ENCODE measurements at places on chromosomes 11 and 22.
A peak's percentile ranks its signal among the peaks of the same experiment; 100 is the strongest.

GRCh38 chr11:95762534-95762933 is 27.0 kb downstream of the FAM76B start:
- no peak for DNase-seq

DNA sequence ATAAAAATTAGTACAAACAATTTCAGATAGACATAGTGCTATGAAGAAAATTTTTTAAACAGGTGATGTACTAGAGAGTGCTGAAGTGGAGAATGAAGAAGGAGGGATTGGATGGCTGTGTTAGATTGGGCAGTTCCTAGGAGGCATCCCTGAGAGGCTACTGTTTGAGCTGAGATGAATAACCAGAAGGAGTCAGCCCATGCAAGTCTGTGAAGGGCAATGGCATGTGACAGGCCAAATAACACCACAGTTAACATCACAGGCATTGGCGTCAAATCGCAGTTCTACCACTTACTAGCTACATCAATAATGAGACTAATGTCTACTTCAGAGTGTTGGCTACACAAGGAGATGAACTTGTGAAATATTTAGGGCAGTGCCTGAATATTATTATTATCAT is 35.4 kb downstream of the HORMAD2 start:
- DNase-seq = no peak

DNA sequence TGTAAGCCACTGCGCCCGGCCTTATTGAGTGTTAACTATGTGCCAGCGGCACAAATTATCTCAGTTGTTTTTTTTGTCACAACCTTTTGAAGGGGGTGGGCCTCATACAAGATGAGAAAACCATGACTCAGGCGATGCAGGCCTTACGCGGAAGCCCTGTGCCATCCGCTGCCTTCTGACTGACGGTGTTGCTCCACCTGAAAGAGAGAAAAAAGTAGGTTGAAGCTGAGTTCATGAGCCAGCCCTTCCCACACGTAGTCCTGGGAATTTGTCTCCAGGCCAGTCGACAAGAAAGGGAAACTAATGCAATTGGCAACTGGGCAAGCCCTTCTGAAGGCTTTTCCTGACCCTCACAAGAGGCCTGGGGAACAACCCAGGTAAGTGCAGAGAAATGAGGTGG is 96.9 kb upstream of the CRYBB3 start:
- DNase-seq = no peak

- DNase-seq = no peak
Measured at GRCh38 chr22:49509016-49509415, 318.7 kb downstream of the BRD1 start.

DNA sequence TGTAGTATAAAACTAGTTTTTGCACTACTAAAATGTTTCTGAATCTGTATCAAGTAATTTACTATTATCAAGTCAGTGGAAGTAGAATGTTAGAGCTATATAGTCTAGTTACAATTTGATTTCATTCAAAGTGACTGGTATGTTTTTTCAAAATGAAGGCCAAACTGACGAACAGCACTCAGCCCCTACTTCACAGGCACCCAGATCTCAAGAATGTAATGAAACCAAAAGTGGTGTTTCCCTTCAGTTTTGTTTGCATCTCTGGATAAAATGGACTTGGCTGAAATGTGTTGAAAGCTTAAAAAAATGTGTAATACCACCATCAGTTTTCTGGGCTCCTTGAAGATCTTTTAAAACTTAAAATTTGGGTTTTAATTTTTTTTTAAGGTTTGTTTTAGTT is 46.4 kb downstream of the QSER1 start:
- no peak for DNase-seq

- no peak for DNase-seq
Measured at GRCh38 chr22:47030143-47030661, 267.8 kb downstream of the TBC1D22A start.

DNA sequence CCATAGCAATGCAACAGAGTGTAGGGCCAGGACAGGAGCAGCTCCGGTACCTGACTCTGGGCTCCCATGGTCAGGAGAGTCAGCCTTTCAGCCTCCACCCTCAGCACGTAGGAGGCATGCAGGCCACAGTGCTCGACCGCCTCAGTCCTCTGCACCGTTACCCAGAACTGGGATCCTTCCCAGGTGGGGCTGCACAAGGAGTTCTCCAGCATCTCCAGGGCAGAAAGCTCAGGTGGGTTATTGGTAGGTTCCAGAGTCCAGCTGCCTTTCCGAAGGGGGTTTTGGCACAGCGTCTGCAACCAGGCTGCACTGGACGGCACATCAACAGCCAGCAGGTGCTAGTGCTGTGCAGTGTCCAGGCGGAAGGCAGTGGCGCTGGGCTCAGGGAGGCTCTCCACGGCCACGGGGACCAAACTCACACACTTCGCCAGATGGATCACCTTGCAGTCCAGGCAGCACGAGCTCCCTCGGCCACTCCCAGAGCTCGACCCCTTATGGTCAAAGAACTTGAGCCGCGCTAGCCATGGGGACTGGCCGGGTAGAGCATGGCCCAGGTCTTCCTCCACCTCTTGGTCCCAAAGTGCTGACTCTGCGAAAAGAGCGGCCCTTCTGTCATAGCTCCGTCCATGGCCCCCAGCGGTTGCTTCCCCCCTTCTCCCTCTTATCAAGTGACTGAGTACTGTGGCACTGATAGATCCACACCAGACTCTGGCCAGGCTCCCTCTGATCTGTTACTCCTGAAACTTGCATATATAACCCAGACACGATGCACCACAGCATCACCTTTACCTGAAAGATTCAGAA is 6.9 kb upstream of the PHOX2A start:
- DNase-seq = no peak

DNA sequence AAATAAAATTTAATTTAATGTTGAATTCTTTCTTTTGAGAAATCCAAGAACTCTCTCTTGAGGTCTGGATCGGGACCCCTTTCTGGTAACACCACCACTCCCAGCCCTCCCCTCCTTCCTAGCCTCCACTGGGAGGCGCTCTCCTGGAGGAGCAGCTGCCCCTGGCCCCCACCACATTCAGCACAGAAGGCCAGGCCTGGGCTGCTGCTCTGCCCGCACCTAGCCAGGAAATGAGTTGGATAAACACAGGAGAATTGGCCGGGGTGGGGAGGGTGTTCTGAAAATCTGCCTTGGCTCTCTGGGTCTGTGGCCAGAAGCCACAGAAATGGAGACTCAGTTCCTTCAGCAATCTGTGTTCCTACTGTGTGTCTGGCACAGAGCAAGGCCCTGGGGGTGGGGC is 31.2 kb downstream of the C22orf42 start:
- no peak for DNase-seq

GRCh38 chr11:66603072-66603471 is 10.1 kb downstream of the CCS start:
- no peak for DNase-seq

DNA sequence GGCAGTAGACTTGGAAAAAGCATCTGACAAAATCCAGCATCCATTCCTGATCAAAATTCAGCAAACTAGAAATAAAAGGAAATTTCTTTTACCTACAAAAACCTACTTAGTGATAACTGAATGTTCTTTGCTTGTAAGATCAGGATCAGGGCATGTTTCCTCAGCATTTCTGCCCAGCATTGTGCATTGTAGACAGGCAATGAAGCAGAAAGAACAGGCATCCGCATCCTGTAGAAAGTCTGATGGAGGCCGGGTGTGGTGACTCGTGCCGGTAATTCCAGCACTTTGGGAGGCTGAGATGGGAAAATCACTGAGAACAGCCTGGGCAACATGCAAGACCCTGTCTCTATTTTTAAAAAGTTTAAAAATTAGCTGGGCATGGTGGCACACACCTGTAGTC is 32.5 kb upstream of the PANX2 start:
- DNase-seq = no peak

DNA sequence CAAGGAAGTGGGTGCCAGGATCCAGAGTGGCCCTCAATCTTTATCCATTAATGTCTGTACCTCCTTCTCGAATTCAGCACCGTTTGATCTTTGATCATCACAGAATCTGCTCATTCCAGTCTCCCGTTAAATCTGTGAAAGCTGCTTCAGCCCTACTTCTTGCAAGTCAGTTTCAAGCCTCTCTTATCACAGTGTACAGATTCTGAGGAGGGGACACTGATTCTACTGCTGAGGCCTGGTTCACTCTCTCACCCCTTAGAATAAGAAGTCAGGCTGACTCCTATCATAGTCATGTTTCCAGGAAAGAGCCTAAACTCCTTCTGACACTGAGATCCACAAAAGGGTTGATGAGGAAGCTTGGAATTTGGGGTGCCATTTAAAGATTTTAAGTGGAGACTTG is 39.0 kb downstream of the MAML2 start:
- no peak for DNase-seq

- DNase-seq = no peak
Measured at GRCh38 chr11:123547180-123547579, 107.2 kb downstream of the SCN3B start.

DNA sequence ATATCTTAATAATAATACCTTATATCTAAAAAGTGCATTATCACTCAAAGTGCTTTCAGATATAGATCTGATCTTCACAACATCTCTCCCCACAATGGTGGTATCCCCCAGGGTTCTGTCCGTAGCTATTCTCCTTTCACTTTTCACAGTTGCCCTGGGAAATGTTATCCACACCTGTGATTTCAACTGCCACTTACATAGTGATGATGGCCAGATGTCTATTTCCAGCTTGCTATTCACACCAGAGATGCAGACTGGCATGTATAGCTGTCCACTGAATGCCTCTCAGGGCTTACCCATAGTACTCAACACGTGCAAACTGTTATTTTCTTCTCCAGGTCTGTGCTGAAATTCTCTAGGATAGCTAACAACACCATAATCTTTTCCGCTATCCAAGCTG is 724.7 kb downstream of the DLG2 start:
- no peak for DNase-seq

GRCh38 chr11:44133335-44133946 is 38.0 kb downstream of the EXT2 start:
- no peak for DNase-seq

GRCh38 chr22:44925465-44926123 is 84.2 kb downstream of the PHF21B start:
- DNase-seq = no peak

DNA sequence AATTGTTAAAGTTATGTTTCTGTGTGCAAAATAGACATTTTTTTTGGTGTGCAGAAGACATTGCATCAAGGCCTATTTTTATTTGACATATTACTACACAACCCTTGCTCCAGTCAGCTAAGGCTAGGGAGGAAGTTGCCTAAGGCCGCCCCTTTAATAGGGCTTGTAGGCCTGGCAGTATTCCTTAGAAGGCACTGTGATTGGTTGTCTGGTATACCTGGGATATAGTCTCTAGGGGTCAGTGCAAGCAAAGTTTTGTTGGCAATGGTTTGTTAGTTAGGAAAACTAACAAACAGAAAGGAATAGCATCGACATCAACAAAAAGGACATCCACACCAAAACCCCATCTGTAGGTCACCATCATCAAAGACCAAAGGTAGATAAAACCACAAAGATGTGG is 16.9 kb downstream of the CCDC15 start:
- DNase-seq = no peak

GRCh38 chr11:110728476-110728875 is 16.2 kb upstream of the ARHGAP20 start:
- DNase-seq = no peak

DNA sequence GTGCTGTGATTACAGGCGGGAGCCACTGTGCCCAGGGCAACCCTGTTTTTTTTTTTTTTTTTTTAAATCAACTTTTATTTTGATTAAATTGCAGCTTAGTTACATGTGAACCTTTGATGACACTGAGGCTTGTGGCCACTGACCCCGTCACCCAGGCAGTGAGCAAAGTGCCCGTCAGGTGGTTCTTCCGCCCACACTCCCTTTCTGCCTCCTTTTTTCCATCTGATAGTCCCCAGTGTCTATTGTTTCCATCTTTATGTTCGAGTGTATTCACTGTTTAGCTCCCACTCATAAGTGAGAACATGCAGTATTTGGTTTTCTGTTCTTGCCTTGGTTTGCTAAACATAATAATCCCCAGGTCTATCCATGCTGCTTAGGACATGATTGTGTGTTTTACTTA is 110.9 kb upstream of the GRK3 start:
- no peak for DNase-seq

- no peak for DNase-seq
Measured at GRCh38 chr22:24496661-24497060, 1.5 kb downstream of the UPB1 start.

GRCh38 chr11:23540101-23540561 is 679.9 kb upstream of the CCDC179 start:
- no peak for DNase-seq

- DNase-seq = no peak
Measured at GRCh38 chr11:76265771-76266241, 59.5 kb upstream of the WNT11 start.

- no peak for DNase-seq
Measured at GRCh38 chr11:100922121-100922520, 207.5 kb downstream of the PGR start.

- DNase-seq = no peak
Measured at GRCh38 chr11:749731-750130, 2.5 kb downstream of the TALDO1 start.

GRCh38 chr22:23120415-23120899 is 21.3 kb downstream of the RSPH14 start:
- no peak for DNase-seq

DNA sequence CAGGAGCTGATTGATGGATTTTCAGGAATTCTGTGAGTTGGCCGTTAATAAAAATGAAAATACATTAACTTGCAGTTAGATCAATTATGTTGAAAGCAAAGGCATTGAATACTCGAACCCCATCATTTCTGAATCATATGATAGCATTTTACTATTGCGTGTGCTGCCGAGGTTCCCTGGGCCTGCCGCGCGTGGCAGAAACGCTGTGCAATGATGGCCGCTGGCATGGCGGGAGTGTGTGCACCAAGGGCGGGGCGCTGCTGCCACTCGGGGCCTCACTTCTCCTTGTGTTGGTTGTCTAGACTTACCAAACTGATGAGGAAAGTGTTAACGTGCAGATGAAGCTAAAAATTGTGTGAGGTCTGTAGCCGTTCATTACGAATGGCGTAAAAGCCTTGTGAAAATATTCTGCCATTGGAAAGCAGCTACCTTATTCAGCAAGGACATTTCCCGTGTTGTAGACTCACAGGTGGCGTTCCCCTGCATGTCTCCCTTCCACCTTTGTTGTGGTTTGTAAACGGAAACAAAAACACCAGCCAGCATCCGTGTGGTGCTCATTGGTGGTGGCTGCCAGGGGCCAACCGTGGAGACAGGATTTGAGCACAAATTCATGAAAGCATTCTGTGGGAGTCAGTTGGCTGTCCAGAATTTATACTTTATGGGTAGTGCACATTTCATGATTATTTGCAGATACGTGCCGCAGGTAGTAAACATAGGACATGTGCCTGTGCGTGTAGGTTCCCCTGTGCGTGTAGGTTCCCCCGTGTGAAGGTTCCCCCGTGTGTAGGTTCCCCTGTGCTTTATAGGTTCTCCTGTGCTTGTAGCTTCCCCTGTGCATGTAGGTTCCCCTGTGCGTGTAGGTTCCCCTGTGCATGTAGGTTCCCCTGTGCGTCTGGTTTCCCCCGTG is 5.9 kb upstream of the GRAMD4 start:
- peak; percentile 31 for DNase-seq
